ENCODE measurements at places on chromosomes 7 and 10.

DNA sequence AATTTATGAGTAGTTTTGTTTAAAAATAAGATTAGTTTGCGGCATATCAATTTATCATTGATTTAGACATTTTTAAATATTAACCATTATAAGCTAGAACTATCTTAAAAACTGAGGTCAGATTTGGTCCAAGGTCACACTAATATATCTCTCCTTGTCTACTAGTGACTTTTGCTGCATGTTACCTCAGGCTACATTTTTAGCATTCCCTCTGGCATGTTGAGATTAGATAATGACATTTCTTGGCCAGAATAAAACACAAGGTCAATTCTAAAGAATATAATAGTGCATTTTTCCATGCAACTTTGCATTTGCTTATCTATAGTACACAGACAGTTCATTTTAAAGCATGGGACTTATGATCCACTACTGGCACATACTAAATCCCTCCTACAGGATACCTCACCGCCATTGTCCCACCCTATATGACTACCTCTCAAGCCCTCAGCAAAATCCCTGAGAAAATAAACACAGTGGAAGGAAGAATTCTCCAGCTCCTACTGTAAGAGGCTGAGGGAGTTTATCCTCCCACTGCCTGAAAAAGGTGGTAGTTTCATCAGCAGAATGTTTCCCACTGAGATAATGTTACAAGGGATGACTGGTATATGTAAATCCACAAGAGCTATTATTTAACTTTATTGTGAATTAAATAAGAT, 816.4 kb downstream of the GRM8 start:
- DNase-seq, result no peak

- no peak for DNase-seq
Observed at GRCh38 chr10:11441151-11441535, 170.3 kb downstream of the USP6NL start.

DNA sequence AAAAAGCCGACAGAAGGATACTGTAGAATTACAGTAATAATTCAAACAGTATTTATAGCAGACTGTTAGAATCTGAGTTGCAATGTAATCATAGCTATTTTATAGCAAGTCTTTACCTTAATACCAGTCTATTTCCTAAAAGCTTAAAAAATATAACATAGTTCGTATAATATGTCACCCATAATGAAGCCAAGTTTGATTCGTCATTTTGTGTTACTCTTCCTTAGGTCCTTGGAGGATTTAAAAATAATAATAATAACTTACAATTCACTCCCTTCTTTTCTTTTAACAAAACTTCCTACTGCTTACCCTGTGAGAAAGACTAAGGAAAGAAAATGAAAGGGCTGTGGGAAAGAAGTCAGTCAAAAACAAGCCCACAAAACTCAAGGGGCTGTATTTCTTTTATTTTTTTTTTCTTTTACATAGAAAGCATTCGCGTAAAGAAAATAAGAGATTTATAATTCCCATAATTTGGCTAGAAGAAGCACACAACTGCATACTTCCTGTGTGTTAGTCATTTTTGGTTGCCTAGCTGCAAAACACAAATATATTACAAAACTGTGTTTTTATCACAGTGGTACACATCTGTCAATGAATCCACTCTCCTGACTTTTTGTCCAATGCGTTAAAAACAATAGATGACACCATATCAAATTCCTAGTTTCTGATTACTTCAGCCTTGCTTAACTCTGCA, 187.2 kb upstream of the CELF2 start:
- DNase-seq, result no peak

GRCh38 chr7:69780379-69780778, 182.1 kb downstream of the AUTS2 start:
- DNase-seq, result no peak

DNA sequence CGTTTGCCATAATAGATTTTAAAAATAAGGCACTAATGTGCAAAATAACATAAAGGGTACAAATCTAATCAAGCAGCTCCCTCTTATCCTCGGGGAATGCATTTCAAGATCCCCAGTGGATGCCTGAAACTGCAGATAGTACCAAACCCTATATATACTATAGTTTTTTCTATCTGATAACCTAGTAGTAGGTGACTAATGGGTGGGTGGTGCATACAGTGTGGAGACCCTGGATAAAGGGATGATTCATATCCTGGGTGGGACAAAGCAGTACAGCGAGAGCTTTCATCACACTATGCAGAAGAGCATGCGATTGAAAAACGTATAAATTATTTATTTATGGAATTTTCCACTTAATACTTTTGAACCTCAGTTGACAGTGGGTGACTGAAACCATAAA, 464.5 kb downstream of the GRID1 start:
- DNase-seq, result no peak

- no peak for DNase-seq
Observed at GRCh38 chr7:131143869-131144268, 183.8 kb upstream of the MKLN1 start.

- DNase-seq, result no peak
Observed at GRCh38 chr10:122142641-122143237, 128.4 kb upstream of the BTBD16 start.

GRCh38 chr10:114925587-114926586, 12.1 kb upstream of the TRUB1 start:
- DNase-seq, result no peak

- DNase-seq, result no peak
Observed at GRCh38 chr10:103595933-103596726, 102.6 kb downstream of the NEURL1 start.

- DNase-seq, result no peak
Observed at GRCh38 chr7:152076324-152076821, 50.9 kb downstream of the GALNT11 start.

GRCh38 chr7:48087349-48087748, 1.7 kb upstream of the UPP1 start:
- no peak for DNase-seq

GRCh38 chr7:66207540-66207939, 2.4 kb downstream of the TPST1 start:
- DNase-seq, result no peak

GRCh38 chr7:128259131-128260061, 18.3 kb downstream of the LEP start:
- no peak for DNase-seq

GRCh38 chr7:44262031-44262430, 61.3 kb downstream of the YKT6 start:
- no peak for DNase-seq

DNA sequence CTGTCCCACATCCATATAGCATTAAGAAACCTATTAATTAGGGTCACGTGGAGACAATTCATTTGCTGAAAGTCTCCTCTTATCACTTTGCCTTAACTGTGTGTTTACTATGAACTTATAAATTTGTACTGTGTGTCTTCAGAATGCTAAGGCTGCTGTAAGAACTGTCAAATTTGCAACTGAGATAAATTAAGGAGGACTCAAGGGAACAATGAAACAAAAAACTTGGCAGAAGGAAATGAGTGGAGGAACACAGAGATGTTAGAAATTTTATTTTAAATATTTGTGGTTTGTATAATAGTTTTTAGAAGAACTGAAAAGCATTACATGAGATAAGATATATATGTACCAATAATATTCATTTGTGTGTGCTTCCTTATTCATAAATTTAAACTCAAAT, 1005.3 kb upstream of the SORCS1 start:
- no peak for DNase-seq

- DNase-seq, result no peak
Observed at GRCh38 chr7:108232076-108232475, 101.9 kb upstream of the LAMB4 start.

GRCh38 chr10:124126983-124127385, 33.6 kb upstream of the CHST15 start:
- no peak for DNase-seq

DNA sequence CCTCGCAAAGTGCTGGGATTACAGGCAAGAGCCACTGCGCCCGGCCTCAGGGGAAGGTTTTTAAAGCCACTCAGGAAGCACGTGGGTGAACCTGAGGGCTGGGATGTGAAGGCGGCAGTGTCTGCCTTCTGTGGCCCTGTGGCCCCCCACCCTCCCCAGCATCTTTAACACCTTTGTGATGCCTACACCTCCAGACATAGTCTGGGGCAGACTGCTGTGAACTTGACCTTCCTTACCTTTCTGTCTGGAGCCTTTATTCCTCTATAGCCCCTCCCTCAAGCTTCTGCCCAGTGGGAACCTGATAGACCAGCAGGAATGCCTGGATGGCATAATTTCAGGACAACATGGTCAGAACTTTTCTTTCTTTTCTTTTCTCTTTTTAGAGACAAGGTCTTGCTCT, 550.2 kb downstream of the GALNT17 start:
- no peak for DNase-seq

GRCh38 chr7:24340727-24341126, 56.7 kb downstream of the NPY start:
- no peak for DNase-seq

GRCh38 chr10:29608062-29608461, 26.7 kb downstream of the SVIL start:
- DNase-seq, result no peak

GRCh38 chr10:65341323-65341925, 1584.4 kb upstream of the LRRTM3 start:
- no peak for DNase-seq

GRCh38 chr7:135342887-135343286, 109.2 kb downstream of the STRA8 start:
- no peak for DNase-seq

- no peak for DNase-seq
Observed at GRCh38 chr7:156021471-156021870, 209.2 kb upstream of the SHH start.

GRCh38 chr7:97771576-97771975, 39.7 kb downstream of the TAC1 start:
- DNase-seq, result no peak
